Activated naive CD8-positive, alpha-beta T cell treated with anti-CD3 and anti-CD28 coated beads, Interleukin-2, amount 10 ng/mL, durations not matched to agents 7 days and 5 days (primary cell): ENCODE measurements at places on chromosomes 7 and 10. TPM values are rescaled to one million over a fixed set of nuclear protein-coding genes. Genes with fewer than 3 reads are reported as not detected.

The AQP1 gene
- total RNA-seq: 0.23 TPM

The EMX2 gene
- total RNA-seq: not detected

The ZNRF2 gene
- 28.0 TPM for total RNA-seq

GRCh38 chr7:95205665-95206225 lies 118.6 kb downstream of the PON1 start:
- DNase-seq: no peak
- no peaks in the 10 kb centered on the region for H3K36me3 ChIP-seq
- H3K27me3 ChIP-seq: no peaks in the 10 kb centered on the region
- H3K27ac ChIP-seq: no peak overlapping the region
- no peak overlapping the region for H3K4me3 ChIP-seq

GRCh38 chr10:112202561-112203241 lies 19.1 kb upstream of the GPAM start:
- H3K4me1 ChIP-seq: no peaks in the 10 kb centered on the region
- H3K36me3 ChIP-seq: no peaks in the 10 kb centered on the region
- no peak overlapping the region for H3K4me3 ChIP-seq
- H3K27ac ChIP-seq: no peak overlapping the region
- H3K27me3 ChIP-seq: peaks cover 17% of the 10 kb centered on the region

DNA sequence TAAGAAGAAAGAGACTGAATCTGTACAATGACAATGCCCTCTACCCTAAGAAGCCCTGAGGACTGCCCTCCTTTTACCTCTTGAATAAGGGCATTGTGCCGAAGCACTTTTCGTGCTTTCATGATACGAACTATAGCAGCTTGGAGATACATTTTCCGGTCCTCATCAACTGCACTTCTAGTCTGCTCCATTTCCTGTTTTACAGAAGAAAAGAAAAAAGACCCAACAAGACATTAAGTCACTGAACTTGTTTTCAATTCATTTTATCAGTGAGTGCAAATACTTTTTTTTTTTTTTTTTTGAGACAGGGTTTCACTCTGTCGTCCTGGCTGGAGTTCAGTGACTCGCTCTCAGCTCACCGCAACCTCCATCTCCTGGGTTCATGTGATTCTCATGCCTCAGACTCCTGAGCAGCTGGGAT lies 78.4 kb downstream of the CUL2 start:
- H3K4me3 ChIP-seq: no peak overlapping the region
- peaks cover 17% of the 10 kb centered on the region for H3K36me3 ChIP-seq
- no peaks in the 10 kb centered on the region for H3K27me3 ChIP-seq
- no peak for DNase-seq
- H3K27ac ChIP-seq: no peak overlapping the region
- H3K4me1 ChIP-seq: no peaks in the 10 kb centered on the region

DNA sequence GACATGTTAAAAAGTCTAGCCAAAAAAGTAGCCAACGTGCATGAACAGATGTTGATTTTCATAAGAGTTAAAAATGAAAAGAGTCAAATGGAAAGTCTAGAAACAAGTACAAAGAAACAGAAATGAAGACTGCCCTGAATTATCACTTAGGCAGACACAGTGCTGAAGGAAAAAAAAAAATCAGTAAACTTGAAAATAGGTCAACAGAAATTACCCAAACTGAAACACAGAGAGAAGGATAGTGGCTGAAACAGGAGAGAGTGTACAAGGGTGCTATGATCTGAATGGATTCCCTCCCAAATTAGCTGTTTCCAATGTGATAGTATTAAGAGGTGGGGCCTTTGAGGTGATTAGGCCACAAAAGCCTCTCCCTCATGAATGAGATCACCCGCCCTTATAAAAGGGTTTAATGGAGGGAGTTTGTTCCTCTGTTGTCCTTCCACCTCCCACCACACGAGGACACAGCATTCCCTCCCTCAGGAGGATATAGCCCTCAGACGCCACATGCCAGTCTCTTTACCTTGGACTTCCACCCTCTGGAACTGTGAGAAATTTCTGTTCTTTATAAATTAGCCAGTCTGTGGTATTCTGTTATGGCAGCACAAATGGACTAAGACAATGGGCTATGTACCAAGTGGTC lies 249.7 kb downstream of the AHR start:
- peaks cover 34% of the 10 kb centered on the region for H3K27me3 ChIP-seq
- H3K27ac ChIP-seq: no peak overlapping the region
- no peak overlapping the region for H3K4me3 ChIP-seq
- H3K36me3 ChIP-seq: no peaks in the 10 kb centered on the region

DNA sequence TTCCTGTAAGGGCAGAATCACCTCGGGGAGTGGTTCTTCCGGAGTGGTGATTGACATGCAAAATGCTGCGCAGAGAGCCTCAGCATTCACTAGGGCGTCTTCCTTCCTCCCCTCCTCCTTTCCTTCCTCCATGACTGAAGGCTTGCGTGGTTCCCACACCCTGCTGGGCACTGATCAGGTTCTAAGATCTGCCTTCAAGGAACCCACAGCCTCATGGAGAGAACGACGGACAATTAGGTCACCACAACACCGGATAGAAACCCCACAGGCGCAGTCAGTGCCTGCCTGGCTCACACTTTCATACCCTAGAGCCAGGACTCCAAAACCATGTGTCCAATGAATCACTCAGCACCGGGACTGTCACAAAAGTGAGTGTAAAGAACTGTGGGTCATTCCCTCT lies 131.3 kb downstream of the DPP6 start:
- H3K4me3 ChIP-seq: no peak overlapping the region
- no peak overlapping the region for H3K27ac ChIP-seq
- no peaks in the 10 kb centered on the region for H3K27me3 ChIP-seq
- no peaks in the 10 kb centered on the region for H3K36me3 ChIP-seq

DNA sequence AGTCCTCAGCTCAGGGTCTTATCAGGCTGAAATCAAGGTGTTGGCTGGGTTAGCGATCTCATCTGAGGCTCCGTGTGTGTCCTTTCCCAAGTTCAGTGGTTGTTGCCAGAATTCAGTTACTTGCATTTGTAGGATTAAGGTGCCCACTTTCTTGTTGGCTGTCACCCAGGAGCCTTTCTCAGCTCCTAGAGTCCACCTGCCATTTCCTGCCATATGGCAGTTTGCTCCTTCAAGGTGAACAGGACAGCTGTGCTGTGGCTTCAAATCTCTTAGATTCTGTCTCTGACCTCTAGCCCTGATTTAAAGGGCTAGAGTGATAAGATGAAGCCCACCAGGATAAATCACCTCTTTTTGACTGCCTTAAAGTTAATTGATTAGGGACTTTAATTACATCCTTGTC lies 1.0 kb upstream of the HIF1AN start:
- H3K4me1 ChIP-seq: peaks cover 43% of the 10 kb centered on the region
- H3K36me3 ChIP-seq: peaks cover 12% of the 10 kb centered on the region
- no peaks in the 10 kb centered on the region for H3K27me3 ChIP-seq
- H3K27ac ChIP-seq: peak overlapping the region; percentile 26
- no peak overlapping the region for H3K4me3 ChIP-seq
- no peak for DNase-seq

DNA sequence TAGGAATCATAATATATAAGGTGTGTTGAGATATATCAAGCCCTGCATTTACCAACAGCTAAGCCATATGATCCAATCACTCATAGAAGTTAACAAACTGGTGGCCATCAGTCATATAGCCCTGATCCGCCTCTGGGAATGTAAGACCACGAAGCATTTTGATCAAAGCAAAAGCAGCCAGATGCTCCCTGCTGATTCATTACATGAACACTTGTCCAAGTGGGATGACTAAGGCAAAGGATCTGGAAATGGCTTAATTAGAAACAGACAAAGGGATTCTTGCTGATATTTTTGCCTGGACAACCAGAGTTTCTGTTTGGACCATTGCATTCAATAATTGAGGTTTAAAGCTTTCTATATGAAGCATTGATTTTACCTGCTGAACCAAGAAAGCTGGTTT lies 535.5 kb downstream of the GPAM start:
- H3K27ac ChIP-seq: no peak overlapping the region
- no peak overlapping the region for H3K4me3 ChIP-seq
- no peaks in the 10 kb centered on the region for H3K4me1 ChIP-seq
- H3K36me3 ChIP-seq: no peaks in the 10 kb centered on the region

DNA sequence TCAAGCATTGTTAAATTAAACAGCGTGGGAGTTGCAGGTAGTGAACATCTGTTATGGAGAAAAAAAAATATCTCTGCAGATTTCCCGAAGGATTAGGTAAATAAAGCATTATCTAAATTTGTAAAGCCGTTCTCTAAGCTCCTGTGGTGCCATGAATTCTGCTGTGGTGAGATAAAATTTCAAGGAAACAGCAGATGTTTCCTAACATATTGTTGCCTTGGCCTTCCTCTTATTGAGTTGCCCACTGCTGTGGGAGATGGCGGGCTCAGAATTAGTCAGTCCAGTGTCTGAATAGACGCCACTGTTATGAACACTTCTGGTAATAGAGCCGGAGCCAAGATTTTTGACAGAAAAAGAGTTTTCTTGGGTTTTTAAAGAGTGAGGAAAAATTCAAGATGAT lies 82.6 kb upstream of the ELMO1 start:
- no peak overlapping the region for H3K4me3 ChIP-seq
- H3K36me3 ChIP-seq: no peaks in the 10 kb centered on the region
- H3K27ac ChIP-seq: no peak overlapping the region
- DNase-seq: no peak
- no peaks in the 10 kb centered on the region for H3K4me1 ChIP-seq
- peaks cover 9% of the 10 kb centered on the region for H3K27me3 ChIP-seq

- H3K27me3 ChIP-seq: no peaks in the 10 kb centered on the region
- no peak overlapping the region for H3K4me3 ChIP-seq
- DNase-seq: no peak
- no peaks in the 10 kb centered on the region for H3K36me3 ChIP-seq
These were observed 873.9 kb upstream of the MBL2 start for GRCh38 chr10:53646525-53646924.

GRCh38 chr10:3977761-3978160 lies 192.8 kb upstream of the KLF6 start:
- peaks cover 42% of the 10 kb centered on the region for H3K4me1 ChIP-seq
- H3K4me3 ChIP-seq: no peak overlapping the region
- peaks cover 35% of the 10 kb centered on the region for H3K36me3 ChIP-seq
- DNase-seq: no peak
- H3K27me3 ChIP-seq: no peaks in the 10 kb centered on the region
- H3K27ac ChIP-seq: no peak overlapping the region

DNA sequence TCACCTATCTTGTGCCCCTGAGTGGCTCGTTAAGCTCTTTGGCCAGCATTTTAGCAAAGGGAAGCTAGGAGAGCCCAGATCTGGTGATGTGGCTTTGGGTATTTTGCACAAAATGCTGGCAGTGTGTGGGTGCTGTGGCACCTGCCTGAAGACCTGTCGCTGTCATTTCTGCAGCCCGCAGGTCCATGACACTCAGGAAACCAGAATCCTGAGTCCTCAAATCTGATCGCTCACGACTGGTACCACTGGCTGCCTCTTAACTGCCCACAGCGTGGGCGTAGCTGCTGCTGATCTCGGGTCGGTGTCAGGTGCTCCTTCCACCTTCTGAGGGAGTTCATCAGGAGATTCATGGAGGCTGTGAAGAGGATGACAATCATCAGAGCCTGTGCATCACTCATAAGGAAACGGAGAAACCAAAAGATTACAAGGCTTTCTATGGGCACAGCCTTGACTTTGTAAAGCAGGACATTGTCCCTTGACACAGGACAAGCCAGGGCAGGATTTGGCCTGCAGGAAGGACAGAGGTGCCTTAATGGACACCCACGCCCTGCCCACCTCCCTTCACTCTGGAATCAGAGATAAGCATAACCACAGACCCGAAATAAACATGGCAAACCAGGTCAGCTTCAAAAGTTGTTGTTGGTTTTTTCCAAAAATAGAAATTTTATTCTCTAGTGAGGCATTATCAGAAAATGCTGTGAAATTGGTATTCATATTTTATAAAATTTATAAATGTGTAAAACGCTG lies 71.0 kb upstream of the STK17A start:
- DNase-seq: no peak
- no peak overlapping the region for H3K27ac ChIP-seq
- H3K27me3 ChIP-seq: peaks cover 14% of the 10 kb centered on the region
- no peak overlapping the region for H3K4me3 ChIP-seq
- H3K4me1 ChIP-seq: peaks cover 5% of the 10 kb centered on the region

DNA sequence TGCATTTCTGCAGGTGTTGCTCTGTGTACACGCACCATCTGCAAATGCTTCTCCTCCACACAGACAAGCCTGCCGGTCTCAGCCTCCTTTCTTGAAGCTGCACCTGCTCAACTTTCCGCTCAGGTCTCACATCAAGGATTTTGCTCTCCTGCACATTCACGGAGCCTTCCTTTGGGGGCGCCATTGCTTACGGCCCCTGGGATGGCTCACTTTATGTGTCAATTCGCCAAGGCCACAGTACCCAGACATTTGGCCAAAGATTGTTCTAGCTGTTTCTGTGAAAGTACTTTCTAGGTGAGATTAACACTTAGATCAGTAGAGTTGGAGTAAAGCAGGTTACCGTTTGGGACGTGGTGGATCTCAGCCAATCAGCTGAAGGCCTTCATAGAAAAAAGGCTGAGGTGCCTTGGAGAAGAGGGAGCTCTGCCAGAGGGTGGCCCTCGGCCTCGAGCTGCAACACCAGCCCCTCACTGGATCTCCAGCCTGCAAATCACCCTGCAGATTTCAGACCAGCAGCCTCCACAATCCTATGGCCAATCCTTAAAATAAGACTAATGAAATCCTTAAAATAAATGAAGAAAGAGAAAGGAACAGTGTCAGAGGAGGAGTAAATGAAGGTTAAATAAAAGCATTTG lies 39.9 kb upstream of the PPP2R2D start:
- H3K4me3 ChIP-seq: no peak overlapping the region
- H3K4me1 ChIP-seq: no peaks in the 10 kb centered on the region
- H3K27me3 ChIP-seq: peaks cover 7% of the 10 kb centered on the region
- DNase-seq: no peak
- H3K36me3 ChIP-seq: no peaks in the 10 kb centered on the region

DNA sequence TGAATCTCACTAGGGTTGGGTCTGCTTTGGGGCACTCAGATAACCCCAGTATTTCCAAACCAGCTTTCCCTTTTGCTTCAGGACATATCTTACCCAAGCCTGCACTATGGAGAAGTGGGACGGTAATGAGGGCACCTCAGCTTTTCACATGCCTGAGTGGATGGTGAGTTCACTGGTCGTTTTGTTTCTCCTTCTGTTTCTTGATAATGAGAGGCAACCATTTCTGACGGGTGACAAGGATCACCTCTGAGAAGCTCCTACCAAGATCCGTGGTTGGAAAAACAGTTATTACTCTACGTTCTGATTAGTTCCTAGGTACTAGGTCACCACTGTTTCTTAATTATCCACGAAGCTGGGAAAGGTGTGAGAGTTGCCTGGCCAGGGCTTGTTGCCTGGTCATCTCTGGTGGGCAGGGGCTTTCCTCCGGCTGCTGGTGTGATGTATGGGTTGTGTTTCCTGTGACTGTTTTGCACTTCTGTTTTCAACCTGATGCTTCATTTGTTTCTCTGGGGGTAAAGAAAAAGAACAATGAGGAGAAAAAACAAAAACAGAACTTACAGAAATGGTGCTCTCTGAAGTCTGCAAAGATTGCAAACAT lies 65.7 kb upstream of the STRIP2 start:
- no peak overlapping the region for H3K27ac ChIP-seq
- H3K36me3 ChIP-seq: no peaks in the 10 kb centered on the region
- peaks cover 7% of the 10 kb centered on the region for H3K4me1 ChIP-seq
- no peaks in the 10 kb centered on the region for H3K27me3 ChIP-seq
- no peak overlapping the region for H3K4me3 ChIP-seq
- no peak for DNase-seq
